Central memory CD4-positive, alpha-beta T cell (primary cell): ENCODE measurements at places on chromosomes 1 and 21.

DNA sequence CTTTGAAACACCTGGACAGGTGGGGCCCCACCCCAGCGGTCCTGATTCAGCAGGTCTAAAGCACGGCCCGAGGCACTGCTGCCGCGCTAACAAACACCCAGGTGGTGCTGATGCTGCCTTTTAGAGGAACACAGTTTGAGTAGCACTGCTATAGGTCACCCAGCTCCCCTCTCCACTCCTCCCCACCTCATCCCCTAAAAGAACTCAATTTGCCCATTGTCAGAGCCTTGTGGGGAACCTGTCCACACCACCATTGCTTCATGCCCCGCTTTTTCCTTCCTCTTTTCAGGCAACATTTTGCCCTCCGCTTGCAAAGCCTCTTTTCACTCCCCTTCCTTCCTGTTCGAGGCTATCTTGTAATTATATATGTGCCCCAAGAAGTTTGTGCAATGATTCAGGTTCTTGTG is 26.2 kb upstream of the PADI4 start:
- DNase-seq, result no peak

DNA sequence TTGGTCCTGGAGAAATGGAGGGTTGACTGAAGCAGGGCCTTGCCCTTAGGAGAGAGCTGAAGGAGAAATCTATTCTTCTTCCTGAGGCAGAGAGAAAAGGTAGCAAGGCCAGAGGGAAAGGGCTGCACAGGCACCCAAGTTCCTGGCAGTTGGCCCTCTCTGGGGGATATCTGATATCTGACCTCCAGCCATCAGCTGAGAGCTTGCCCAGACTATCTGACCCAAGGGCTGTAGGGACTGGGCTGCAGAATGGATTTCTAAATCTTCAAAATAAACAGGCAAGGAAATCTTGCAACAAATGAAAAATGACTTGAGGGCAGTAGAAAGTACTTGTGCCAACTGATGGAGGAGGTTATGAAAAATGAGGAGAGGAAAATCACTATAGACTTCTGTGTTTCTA is 498 bp upstream of the CLCA2 start:
- DNase-seq, result no peak

DNA sequence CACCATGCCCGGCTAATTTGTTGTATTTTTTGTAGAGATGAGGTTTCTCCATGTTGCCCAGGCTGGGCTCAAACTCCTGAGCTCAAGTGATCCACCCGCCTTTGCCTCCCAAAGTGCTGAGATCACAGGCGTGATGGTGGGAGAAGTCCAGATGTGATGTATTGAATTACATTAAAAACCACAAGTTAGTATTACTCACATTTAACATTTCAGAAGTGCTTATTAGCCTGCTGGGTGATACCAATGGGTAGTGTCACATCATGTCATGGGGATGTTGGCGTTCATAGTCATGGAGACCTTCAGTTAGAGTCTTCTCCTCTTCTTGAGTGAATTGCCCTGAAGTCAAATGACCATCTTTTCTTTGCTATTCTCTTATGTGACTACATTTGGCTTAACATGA is 63.6 kb upstream of the VAMP3 start:
- DNase-seq, result no peak

DNA sequence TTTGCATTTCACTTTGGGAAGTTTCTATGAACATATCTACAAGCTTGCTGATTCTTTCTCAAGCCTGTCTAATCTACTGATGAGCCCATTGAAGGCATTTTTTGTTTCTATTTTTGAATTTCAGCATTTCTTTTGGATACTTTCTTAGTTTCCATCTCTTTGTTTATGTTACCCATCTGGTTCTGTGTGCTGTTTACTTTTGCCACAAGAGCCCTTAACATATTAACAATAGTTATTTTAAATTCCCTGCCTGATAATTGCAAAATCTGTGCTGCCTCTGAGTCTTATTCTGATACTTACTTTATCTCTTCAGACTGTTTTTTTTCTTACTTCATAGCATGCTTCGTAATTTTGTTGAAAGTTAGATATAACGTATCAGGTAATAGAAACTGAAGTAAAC is 75.8 kb upstream of the ZRANB2 start:
- DNase-seq, result no peak

- DNase-seq, result no peak
Measured at GRCh38 chr1:200075938-200076546, 48.5 kb downstream of the NR5A2 start.
